ENCODE measurements at places on chromosomes 5 and 9. TPM values are rescaled to one million over a fixed set of nuclear protein-coding genes. Genes with fewer than 3 reads are reported as not detected.

The LCN1 gene
- total RNA-seq, result not detected

The TYRP1 gene
- 0.57 TPM for total RNA-seq

DNA sequence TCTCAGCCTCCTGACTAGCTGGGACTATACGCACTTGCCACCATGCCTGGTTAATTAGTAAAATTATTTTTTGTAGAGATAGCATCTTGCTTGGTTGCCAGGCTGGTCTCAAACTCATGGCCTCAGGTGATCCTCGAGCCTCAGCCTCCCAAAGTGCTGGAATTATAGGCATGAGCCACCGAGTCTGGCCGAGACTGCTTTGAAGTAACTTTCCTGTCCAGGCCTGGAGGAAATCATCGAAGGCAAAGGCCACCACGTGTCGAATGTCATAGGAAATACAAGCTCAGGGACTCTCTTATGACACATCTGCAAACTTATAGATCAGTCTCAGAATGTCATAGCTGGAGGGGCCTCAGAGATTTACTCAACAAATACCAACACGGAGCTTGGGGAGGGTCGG, 25.1 kb downstream of the RAPGEF1 start:
- no peak for DNase-seq
- H3K27me3 ChIP-seq, result no peaks in the 10 kb centered on the region
- H3K4me1 ChIP-seq, result peaks cover 12% of the 10 kb centered on the region
- no peaks in the 10 kb centered on the region for H3K36me3 ChIP-seq
- no peak overlapping the region for H3K4me3 ChIP-seq

DNA sequence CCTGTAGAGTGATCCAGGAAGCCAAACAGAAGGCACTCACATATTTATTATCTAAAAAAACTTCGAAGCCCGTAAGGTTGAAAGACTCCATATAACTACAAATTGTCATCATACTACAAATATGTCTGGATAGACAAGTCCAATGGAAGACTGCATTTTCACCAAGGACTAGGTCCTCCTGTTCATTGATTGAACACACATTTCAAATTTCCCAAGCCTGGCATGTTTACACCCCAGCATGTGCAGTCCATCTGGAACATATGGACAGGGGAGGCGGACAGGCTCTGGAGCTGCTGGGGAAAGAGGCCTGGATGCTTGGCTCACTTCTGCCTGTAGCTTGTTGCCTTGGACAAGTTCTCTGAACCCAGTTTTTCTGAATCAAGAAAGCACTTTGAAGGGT, 378.7 kb downstream of the ENC1 start:
- H3K27me3 ChIP-seq, result no peaks in the 10 kb centered on the region
- H3K4me3 ChIP-seq, result no peak overlapping the region
- no peak for DNase-seq
- H3K27ac ChIP-seq, result no peak overlapping the region
- no peaks in the 10 kb centered on the region for H3K4me1 ChIP-seq

GRCh38 chr9:24071716-24072115, 245.7 kb upstream of the ELAVL2 start:
- H3K4me3 ChIP-seq, result no peak overlapping the region
- H3K36me3 ChIP-seq, result no peaks in the 10 kb centered on the region
- H3K27ac ChIP-seq, result no peak overlapping the region

All from endodermal cell (in vitro differentiated cells).